ENCODE measurements at places on chromosomes 2 and 18. TPM values are rescaled to one million over a fixed set of nuclear protein-coding genes. Genes with fewer than 3 reads are reported as not detected.

The ANKRD30B gene
- not detected for total RNA-seq

The LRPPRC gene
- 144 TPM for total RNA-seq

The ELMOD3 gene
- 11.1 TPM for total RNA-seq

The DYSF gene
- total RNA-seq, result not detected

The DGKD gene
- 44.2 TPM for total RNA-seq

The TUBA4B gene
- not detected for total RNA-seq

The VSNL1 gene
- total RNA-seq, result not detected

The TTC32 gene
- 14.2 TPM for total RNA-seq

The DES gene
- total RNA-seq, result not detected

The NEU4 gene
- 0.36 TPM for total RNA-seq

The HRH4 gene
- 0.65 TPM for total RNA-seq

The IL1RN gene
- 10.5 TPM for total RNA-seq

The AOX1 gene
- 1.1 TPM for total RNA-seq

The ASXL3 gene
- not detected for total RNA-seq

The TEX51 gene
- total RNA-seq, result not detected

The OTOF gene
- 1.6 TPM for total RNA-seq

The GKN2 gene
- total RNA-seq, result not detected

The PIEZO2 gene
- total RNA-seq, result not detected

The BMP10 gene
- total RNA-seq, result not detected

The IL1RL1 gene
- total RNA-seq, result 1.3 TPM

The NTSR2 gene
- total RNA-seq, result not detected

The RSAD2 gene
- 7.9 TPM for total RNA-seq

The PDE6D gene
- total RNA-seq, result 31.1 TPM

The CAPN14 gene
- total RNA-seq, result 0.39 TPM

The CGREF1 gene
- total RNA-seq, result 2.9 TPM

The TEX44 gene
- total RNA-seq, result not detected

The SERPINB4 gene
- not detected for total RNA-seq

The DSC3 gene
- total RNA-seq, result not detected

The DPYSL5 gene
- not detected for total RNA-seq

The NCKAP5 gene
- not detected for total RNA-seq

The SMPD4 gene
- 65.8 TPM for total RNA-seq

The C2orf66 gene
- total RNA-seq, result not detected

The CHRND gene
- not detected for total RNA-seq

The UGT1A9 gene
- total RNA-seq, result not detected

The CCDC121 gene
- 0.36 TPM for total RNA-seq

The CCDC68 gene
- not detected for total RNA-seq
